ENCODE measurements at places on chromosomes 2 and 18.

GRCh38 chr2:25190536-25190935 is 22.2 kb upstream of the POMC start:
- DNase-seq = no peak

DNA sequence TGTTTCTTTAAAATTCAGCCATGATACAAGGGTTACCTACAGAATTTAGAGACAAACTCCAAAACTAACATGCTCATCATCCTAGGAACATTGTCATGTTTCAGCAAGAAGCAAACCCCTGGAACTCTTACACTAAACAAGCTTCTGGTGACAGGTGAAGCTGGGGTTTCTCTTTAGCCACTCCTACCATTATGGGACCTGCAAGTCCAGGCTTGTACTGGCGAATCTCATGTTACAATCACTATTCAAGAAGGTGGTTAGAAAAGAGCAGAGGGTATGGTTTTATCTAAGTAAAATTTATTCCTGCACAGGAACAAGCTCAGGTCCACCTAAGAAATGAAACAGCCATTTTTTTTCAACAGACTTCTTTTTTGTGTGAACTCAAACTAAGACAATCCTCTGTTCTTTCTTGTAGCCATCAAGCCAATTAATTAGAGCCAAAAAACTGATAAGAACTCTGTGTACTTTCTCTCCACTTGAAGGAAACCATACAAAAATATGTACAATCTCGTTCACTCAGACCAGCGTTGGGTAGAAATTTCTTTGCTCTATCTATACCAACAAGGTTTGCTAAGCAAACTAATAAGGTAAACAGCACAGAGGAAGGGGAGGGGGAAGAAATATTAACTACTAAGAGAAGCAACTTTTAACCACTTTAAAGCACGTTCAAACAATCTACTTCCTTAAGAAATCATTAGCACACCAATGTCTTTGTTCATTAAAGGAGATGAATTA is 63.3 kb upstream of the NEDD4L start:
- DNase-seq = no peak

DNA sequence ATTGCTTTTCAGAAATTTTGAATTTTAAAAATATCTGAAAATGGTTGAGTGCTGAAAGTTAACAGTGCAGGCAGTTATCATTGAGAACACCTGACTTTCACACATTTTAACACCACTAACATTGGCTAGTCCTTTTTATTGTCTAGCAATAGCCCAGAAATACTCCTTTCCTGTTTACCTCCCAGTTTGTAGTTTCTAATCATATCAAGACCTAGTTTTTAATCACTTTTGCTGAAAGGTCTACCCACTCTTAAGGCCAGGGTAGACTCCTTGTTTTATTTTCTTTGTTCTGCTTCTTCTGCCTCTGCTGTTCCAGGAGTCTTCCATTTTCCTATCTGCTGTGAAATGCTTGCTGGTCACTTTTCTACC is 72.1 kb downstream of the UBE2E3 start:
- no peak for DNase-seq

DNA sequence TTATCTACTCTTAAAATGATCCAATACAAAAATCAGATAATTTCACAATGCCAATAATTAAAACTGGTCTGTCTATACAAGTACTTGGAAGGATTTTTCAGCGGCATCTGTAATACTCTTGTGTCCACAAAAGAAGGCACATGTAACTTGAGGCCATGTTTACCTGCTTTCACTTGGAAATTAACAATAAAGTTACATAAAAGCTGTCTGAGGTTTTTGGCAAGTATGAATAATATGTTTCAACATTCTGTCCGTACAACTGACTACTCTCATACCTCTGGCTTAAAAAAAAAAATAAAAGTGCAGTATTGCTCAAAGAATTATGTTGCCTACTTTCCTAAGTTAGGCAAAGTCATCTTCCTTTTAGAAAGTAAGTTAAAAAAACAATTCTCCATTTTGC is 253.6 kb downstream of the NBAS start:
- no peak for DNase-seq

- DNase-seq = no peak
Measured at GRCh38 chr18:79756826-79757225, 40.9 kb upstream of the KCNG2 start.

GRCh38 chr2:27796791-27797765 is 25.6 kb downstream of the MRPL33 start:
- DNase-seq = no peak

- DNase-seq = no peak
Measured at GRCh38 chr2:219777388-219777787, 150.0 kb downstream of the SLC4A3 start.

- DNase-seq = no peak
Measured at GRCh38 chr2:29222381-29223179, 107.4 kb downstream of the CLIP4 start.

GRCh38 chr2:207121784-207122183 is 44.0 kb downstream of the KLF7 start:
- no peak for DNase-seq

DNA sequence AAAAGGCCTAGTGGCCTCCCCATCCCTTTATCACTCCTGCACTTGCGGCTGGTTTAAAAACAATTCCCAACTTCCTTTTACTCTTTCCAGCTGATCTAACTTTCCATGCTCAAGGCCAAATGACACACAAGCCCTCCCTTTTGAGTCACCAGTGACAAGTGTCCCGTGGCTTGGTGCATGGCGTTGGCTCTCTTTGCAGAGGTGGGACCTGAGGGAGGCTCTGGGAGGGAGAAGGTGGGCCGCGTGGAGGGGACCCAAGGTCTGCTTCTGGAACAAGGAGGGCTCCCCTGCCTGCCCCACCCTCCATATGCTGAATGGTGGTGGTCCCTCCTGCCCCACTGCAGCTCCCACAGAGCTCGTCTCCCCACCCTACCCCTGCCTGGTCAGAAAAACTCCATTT is 30.8 kb upstream of the HPCAL1 start:
- DNase-seq = no peak

DNA sequence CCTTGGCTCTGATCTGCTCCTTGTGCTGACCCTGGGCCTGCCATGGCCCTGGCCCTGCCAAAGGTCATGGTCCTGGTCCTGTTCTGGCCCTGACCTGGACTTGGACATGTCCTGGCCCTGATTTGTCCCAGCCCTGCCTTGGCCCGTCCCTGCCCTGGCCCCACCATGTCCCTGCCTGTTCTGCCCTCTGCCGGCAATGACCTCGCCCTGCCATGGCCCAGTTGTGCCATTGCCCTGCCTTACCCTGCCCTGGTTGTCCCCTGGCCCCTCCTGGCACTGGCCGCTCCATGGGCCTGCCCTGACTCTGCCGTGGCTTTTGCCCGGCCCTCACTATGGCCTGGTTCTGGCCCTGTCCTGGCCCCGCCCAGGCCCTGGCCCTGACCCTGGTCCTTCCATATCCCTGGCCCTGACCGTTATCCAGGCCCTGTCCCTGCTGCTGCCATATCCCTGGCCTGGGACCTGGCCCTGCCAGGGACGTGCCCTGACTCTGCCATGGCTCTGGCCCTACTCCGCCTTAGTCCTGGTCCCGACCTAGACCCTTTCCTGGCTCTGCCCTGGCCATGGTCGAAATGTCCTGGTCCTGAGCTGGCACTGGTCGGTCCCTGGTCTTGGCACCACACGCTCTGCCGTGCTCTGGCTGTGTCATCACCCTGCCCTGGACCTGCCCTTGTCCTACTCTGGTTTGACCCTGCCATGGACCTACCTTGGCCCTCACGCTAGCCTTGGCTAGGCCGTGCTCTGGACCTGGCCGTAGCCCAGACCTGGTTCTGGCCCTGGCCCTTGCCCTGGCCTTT is 6.8 kb upstream of the ANKRD62 start:
- DNase-seq = no peak

- no peak for DNase-seq
Measured at GRCh38 chr2:109487871-109488655, 125.7 kb downstream of the SEPTIN10 start.

DNA sequence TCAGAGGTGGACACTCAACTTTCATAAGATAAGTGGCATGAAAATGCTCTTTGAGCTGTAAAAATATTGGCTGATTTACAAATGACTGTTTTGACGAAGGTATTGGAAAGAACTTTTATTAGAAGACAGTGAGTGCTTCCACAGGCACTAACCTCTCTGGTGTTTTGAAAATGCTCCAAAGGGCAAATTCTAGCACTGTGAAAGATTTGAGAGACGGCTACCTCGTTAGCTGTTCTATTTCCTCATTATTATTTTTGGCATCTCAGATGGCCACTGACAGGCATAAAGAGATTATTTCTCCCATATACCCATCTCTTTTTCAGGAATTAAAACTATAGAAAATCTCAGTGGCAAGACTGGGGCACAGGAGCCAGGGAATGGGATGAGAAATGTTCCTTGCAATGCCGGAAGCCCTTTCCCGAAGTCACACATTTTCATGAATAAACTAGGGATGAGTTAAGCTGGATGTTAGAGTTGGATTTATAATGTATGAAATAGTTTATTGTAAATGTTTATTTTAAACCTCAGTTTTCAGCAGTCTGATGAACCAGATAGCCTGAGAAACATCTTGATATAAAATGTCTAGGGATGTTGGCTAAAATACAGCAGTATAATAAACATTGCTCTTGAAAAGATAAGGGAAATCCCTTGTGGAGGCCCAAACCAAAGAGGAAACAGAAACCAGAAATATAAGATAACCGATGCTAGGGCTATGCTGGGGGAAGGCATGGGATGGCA is 175.7 kb downstream of the ASB1 start:
- DNase-seq = no peak

- no peak for DNase-seq
Measured at GRCh38 chr2:223566396-223566795, 35.8 kb downstream of the SCG2 start.

DNA sequence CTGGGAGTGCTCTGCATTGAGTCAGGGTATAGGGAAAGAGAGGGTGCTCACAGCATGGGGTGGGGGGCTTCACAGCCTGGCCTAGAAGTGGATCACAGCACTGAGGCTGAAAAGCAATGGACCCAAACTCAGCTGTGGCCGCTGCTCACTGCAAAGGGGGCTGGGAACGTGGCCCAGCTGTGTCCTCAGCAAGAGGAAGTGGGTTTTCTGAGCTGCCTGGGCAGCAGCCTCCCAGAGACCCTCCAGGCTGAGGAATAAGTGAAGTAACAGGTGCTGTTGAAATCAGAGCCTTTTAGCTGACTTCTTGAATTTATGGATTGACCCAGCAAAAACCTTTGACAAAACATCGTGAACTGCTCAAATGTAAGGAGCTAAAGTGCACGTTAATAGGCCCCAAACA is 35.2 kb downstream of the PTGR3 start:
- DNase-seq = no peak

DNA sequence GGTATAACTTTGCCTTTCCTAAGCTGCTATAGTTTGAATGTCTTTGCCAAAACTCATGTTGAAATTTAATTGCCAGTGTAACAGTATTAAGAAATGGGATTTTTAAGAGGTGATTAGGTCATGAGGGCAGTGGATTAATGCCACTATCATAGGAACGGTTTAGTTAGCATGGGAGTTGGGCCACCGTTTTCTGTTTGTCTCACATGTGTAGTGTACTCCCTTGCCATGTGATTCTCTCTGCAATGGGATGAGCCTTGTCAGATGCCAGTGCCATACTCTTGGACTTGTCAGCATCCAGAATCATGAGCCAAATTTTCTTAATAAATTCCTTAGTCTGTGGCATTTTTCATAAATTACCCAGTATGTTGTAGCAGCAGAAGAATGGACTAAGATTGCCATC is 388.9 kb upstream of the RGPD4 start:
- no peak for DNase-seq

GRCh38 chr2:202762556-202762955 is 109.0 kb downstream of the ICA1L start:
- DNase-seq = no peak

DNA sequence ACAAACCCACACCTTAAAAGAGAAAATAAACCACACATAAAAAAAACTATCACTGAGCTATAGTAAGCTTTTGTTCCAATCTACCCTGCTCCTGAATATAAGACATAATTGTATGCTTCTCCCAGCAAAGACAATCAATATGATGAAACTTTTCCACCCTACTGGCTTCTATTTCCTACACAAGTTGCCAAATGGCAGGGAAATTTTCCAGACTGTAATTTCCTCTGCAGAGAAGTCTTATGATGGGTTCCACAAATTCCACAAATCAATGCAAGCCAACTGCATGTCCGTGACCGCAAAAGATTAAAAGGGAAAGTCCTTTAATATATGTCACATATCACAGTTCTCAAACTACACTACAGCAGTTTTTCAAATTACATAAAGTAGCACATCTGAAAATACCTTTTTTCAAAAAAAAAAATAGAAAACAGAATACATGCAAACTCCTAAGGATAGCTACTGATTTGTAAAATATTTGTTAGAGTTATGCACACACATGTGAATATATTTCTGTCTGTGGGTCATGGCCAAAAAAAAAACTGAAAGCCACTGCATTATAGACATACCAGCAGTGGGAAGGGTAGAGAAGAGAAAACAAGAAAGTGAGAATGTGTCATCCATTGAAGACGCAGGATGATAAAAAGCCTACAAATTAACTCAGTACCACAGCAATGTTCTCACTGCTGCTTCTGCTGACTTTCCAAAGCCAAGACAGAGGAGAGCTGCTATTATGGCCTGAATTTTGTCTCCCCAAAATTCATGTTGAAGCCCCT is 61.4 kb downstream of the RPL31 start:
- DNase-seq = no peak

DNA sequence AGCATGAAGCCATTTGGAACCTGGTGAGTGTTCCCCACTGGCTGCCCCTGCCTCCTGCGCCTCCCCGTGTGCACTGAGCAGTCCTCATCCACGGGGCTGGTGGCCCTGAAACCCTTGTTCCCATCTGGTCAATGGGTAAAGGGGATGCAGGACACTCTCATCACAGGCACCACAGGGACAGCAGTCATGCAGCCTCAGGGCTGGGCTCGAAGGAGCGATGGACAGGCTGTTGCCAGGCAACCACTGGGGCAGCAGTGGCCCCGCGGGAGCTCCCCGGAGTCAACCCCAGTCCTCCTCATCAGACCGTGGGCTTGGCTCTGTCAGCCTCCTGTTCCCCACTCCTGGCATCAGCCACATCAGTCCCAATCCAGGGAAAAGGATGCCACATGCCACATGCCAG is 509.5 kb downstream of the EIPR1 start:
- DNase-seq = no peak

- DNase-seq = no peak
Measured at GRCh38 chr2:105244451-105244850, 2.9 kb downstream of the GPR45 start.

DNA sequence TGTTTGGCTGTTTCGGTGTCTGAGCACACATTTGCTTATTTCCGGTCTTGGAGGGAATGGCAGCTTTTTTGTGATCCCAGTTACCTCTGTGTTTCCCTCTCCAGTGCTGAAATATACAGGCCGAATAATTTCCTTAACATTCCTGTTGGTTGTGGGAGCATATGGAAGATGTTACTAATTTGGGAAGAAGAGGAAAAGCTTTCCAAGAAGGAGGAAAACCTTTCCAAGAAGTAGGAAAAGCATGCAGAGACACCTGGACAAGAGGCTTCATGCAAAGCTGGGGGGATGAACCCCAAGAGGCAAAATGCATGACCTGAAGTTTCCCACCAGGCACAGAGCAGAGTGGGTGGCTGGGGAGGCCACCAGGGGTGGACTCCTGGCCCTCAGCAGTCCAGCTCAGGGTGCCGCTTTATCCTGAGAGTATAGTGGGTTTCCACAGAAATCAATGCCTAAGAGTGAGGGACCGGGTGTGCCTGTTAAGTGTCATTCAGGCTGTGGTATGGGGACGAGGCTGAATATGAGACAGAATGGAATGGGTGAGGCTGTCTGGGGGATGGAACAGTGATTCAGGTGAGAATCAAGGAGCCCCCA is 25.5 kb upstream of the GNAL start:
- DNase-seq = no peak

- no peak for DNase-seq
Measured at GRCh38 chr18:10234912-10235660, 219.3 kb upstream of the APCDD1 start.

- DNase-seq = no peak
Measured at GRCh38 chr2:237194906-237195305, 109.2 kb downstream of the COPS8 start.

- DNase-seq = no peak
Measured at GRCh38 chr2:156317631-156318030, 14.9 kb downstream of the NR4A2 start.
